Osteocyte (in vitro differentiated cells): ENCODE measurements at places on chromosomes 1 and 21. TPM values are rescaled to one million over a fixed set of nuclear protein-coding genes. Genes with fewer than 3 reads are reported as not detected.

GRCh38 chr1:231879296-231879695, 252.7 kb downstream of the DISC1 start:
- no peak overlapping the region for H3K4me3 ChIP-seq
- no peak overlapping the region for H3K27ac ChIP-seq
- H3K36me3 ChIP-seq, result peaks cover 9% of the 10 kb centered on the region
- no peaks in the 10 kb centered on the region for H3K27me3 ChIP-seq

GRCh38 chr1:64956010-64956640, 10.2 kb downstream of the JAK1 start:
- no peak overlapping the region for H3K27ac ChIP-seq
- no peak for DNase-seq
- H3K27me3 ChIP-seq, result no peaks in the 10 kb centered on the region

DNA sequence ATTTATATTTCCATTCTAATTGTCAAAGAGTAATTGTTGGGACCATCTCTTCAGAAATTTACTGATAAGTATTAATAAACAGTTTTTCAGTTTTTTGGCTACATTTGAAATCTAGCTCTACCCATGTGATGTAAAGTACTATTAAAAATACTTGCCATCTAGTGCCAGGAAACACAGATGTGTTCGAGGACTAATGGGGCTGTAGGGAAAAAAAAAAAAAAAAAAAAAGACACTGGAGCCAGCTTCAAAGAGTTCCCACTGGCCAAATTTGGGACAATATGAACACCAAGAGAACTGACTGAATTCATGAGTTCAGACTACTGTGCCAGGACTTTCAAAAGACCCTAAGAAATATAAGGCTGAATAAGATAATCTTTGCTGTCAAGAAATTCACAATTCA, 65.2 kb upstream of the GFI1 start:
- no peak for DNase-seq
- H3K27ac ChIP-seq, result no peak overlapping the region
- peaks cover 5% of the 10 kb centered on the region for H3K36me3 ChIP-seq
- H3K4me3 ChIP-seq, result no peak overlapping the region
- no peaks in the 10 kb centered on the region for H3K4me1 ChIP-seq

DNA sequence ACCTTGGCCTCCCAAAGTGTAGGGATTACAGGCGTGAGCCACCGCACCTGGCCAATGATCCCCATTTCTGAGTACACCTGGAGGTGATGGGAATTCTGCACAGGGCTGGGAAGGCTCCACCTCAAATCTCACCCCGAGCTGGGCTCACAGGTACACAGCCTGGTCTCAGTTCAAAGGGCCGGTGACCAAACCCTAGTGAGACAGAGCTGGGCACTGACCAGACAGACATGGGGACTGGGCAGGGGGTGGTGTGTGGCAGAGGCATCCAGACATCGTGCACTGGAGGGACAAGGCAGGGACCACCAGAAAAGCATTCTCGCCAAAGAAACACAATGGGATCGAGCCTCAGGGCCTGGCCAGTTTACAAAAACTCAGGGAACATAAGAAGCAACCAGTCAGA, 17.2 kb downstream of the LSS start:
- no peak overlapping the region for H3K4me3 ChIP-seq
- no peak overlapping the region for H3K27ac ChIP-seq
- DNase-seq, result no peak
- H3K36me3 ChIP-seq, result peaks cover 14% of the 10 kb centered on the region

DNA sequence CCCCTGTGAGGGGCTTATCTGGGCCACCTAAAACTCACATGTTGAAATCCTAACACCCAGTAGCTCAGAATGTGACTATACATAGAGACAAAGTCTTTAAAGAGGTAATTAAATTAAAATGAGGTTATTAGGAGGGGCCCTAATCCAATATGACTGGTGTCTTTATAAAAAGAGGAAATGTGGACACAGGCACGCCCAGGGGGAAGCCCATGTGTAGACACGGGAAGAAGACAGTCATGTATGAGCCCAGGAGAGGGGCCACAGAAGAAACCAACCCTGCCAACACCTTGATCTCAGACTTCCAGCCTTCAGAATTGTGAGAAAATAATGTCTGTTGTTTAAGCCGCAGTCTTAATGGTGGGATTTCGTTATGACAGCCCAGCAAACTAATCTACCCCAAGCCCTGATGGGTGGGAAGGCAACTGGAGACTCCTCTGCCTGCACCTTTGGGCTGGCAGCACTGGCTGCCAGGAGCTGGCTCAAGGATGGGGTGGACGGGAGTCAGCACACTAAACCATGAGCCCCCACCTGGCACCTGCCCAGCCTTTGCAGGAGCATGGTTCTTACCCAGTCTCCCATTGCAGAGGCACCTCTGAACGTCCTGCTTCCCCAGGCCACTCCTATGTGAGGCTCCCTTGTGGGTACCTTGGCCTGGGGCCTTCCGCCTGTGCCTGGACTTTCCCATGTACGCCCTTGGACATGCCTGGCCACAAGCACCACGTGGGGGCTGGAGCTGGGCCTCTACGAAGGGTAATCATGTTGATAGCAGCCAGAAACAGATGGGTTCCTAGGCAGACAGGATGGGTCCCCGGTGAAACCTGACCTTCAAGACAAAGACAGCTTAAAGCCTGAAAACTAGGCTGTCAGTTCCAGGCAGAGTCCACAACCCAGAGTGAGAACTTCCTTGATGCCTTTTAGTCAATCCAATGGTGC, 57.1 kb upstream of the DMRTB1 start:
- no peaks in the 10 kb centered on the region for H3K4me1 ChIP-seq
- DNase-seq, result peak; percentile 80
- no peak overlapping the region for H3K27ac ChIP-seq

GRCh38 chr1:28021064-28021463, 61.3 kb downstream of the XKR8 start:
- no peak for DNase-seq
- no peaks in the 10 kb centered on the region for H3K27me3 ChIP-seq
- H3K4me1 ChIP-seq, result peaks cover 9% of the 10 kb centered on the region
- H3K27ac ChIP-seq, result peak overlapping the region; percentile 8
- H3K36me3 ChIP-seq, result peaks cover 17% of the 10 kb centered on the region

GRCh38 chr1:228452194-228453021, 34.8 kb upstream of the RNF187 start:
- no peak for DNase-seq
- peaks cover 9% of the 10 kb centered on the region for H3K36me3 ChIP-seq
- peaks cover 21% of the 10 kb centered on the region for H3K4me1 ChIP-seq
- no peak overlapping the region for H3K27ac ChIP-seq

DNA sequence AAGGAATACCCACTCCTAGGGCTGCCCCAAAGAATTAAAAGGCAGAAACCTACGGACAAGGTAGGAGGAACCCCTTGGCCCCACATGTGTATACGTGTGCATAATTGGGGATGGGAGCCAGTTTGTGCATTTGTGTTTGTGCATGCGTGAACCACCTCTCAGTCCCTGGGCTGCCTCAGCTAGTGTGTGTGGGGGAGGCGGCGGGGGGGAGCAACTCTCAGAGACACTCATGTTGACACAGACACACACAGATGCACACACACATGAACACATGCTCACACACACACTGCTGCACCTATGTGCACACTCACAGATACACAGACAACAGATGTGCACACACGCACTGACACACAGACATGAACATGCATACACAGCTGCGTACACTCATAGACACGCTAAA, 5.1 kb downstream of the LDLRAD1 start:
- peaks cover 49% of the 10 kb centered on the region for H3K27me3 ChIP-seq
- peak; percentile 73 for DNase-seq
- H3K4me3 ChIP-seq, result no peak overlapping the region
- no peak overlapping the region for H3K27ac ChIP-seq
- peaks cover 4% of the 10 kb centered on the region for H3K4me1 ChIP-seq

DNA sequence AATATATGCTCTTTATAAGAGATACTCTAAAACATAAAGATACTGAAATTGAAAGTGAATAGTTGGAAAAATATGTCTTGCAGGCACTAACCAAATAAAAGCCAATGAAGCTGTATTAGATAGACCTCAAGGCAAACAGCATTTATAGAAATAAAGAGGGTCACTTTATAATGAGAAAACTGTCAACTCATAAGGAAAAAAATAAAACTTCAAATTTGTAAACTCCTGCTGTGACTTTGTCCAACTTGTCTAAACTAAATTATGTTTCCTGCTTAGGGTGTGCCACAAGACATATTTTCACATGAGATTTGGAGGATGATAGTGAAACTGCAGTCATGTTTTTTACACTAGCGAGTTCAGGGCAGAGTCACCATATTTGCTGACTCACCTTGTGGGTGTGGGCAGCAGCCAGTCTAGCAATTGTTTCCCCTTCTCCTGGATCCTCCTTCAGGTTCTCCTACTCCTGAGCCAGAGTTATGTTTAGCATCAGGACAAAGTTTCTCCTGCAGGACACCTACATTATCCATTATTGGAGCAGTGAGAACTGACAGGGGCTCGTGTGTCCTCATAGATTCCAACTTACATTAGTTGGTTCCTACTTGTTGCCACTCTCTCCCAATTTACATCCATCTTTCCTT, 43.8 kb downstream of the CD53 start:
- H3K36me3 ChIP-seq, result no peaks in the 10 kb centered on the region
- H3K4me1 ChIP-seq, result no peaks in the 10 kb centered on the region
- no peak overlapping the region for H3K27ac ChIP-seq
- no peak for DNase-seq
- peaks cover 3% of the 10 kb centered on the region for H3K27me3 ChIP-seq

DNA sequence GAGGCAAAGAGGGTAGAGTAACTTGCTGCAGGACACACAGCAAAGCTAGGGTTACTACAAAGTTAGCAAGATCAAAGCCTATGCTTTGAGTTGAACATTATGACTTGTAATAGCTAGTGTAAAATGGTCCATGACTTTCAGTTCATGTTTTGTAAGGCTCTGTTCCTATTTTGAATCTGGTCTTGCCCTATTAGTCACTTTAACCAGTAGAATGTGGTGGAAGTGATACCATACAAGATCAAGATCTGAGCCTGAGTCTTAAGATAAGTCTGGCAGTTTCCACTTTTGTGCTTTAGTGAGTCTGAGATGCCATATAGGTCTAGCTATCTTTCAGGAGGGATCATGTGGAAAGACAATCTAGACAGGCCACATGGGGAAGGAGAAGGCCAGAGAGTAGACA, 282.1 kb upstream of the BRINP3 start:
- no peak for DNase-seq
- no peak overlapping the region for H3K27ac ChIP-seq
- H3K27me3 ChIP-seq, result peaks cover 6% of the 10 kb centered on the region
- no peaks in the 10 kb centered on the region for H3K4me1 ChIP-seq
- no peaks in the 10 kb centered on the region for H3K36me3 ChIP-seq

DNA sequence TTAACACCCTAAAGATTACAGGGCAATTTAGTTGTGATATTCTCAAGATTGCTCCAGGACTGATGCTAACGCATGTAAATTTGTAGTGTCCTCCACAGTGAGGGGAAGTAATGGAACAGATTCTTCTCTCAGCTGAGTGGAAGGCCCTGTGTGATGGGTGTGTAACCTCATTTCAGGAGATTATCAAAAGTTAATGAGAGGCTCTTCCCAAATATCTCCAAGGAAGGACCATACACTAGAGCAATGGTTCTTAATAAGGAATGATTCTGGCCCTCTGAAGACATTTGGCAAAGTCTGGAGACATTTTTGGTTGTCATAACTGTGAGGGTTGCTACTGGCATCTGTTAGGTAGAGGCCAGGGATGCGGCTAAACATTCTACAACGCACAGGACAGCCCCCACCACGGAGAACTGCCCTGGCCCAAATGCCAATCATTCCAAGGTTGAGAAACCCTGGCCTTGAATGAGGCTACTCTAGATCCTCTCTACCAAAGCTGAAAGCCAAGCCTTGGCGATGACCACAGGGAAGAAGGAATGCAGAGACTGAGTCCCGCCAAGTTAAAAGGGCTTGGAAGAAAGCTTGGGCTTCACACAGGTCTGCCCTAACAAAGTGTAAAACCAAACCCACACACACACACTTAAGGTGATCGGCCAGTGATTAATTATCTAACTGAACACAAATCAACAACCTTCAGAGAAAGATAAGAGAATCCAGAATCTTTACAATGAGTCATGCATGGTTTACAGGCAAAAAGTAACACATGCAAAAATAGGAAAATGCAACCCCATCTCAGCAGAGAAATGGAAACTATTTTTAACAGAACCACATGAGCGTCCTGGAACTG, 135.8 kb downstream of the SYF2 start:
- peaks cover 63% of the 10 kb centered on the region for H3K27me3 ChIP-seq
- H3K27ac ChIP-seq, result no peak overlapping the region
- H3K4me3 ChIP-seq, result no peak overlapping the region
- peaks cover 4% of the 10 kb centered on the region for H3K4me1 ChIP-seq

DNA sequence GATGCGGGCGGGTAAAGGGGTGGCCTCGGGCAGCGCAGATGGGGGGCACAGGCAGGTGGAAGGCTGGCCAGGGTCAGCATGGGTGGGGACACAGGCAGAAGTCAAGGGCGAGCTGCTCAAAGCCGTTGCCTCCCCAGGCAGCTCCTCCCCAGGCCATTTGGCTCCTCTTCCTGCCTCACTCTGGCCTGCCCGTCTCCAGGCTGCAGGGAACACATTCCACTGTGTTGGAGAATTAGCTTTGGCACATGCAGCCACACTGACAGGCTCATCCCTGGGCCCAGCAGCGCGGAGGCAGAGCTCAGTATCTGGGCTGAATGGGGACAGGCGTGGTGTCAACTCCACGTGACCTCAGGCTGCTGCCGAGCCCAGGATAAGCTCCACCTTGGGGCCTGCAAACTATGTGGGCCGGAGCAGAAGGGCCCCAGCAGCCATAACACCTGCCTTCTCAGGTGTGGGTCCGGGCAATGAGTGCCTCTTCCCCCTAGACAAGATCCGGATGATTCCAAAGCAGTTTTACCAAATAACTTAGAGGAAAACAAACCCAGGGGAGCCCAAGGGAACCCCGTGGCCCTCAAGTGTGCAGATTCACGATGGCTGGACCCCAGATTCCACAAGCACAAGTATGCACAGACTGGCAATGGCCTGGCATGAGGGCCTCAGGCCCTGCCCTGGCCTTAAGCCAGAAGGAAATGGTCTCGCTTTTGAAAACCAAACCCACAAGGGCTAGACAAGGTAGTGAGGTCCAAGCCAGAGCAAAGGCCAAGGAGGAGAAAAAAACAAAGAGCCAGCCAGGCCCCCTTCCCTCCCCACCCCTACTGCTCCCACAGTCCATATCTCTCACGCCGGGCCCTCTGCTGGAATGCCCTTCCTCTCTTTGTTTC, 40.2 kb downstream of the HSPG2 start:
- DNase-seq, result peak; percentile 85
- H3K36me3 ChIP-seq, result no peaks in the 10 kb centered on the region
- peak overlapping the region; percentile 80 for H3K27ac ChIP-seq
- no peak overlapping the region for H3K4me3 ChIP-seq

The MYBPHL gene
- total RNA-seq, result not detected in 2 replicates

The PDPN gene
- total RNA-seq, result not detected in 2 replicates

The LINGO4 gene
- not detected in 2 replicates for total RNA-seq
